Stimulated activated CD8-positive, alpha-beta memory T cell treated with anti-CD3 and anti-CD28 coated beads, Interleukin-2, amount 100 ng/mL, for 1 hour (primary cell): ENCODE measurements at places on chromosomes 7 and 10.
A peak's percentile ranks its signal among the peaks of the same experiment; 100 is the strongest.

DNA sequence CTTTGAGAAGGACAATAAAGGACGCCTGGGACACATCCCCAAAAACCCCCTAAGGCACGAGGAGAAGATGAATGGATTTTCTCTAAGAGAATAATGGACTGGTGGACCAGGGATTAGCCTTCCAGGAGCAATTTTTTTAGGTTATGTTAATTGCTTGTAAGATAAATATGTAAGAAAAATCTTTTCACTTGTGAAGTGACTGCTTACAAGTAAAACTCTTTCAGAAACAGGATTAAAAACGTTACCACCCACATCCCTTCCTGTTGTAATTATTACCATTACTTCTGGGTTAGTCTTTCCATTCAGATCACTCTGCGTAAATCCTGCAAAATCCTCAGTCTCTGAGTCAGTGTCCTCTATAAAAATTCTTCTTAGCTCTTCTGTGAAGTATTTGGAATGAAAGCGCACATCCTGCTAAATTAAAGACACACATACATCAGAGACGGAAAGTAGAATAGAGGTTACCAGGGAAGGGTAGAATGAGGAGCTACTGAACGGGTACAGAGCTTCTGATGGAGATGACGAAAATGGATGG, 34.3 kb downstream of the CDCA7L start:
- no peak for DNase-seq

GRCh38 chr7:70193514-70193913, 595.2 kb downstream of the AUTS2 start:
- no peak for DNase-seq

- DNase-seq: peak; percentile 50
Observed at GRCh38 chr10:79195091-79195923, 126.5 kb downstream of the ZMIZ1 start.

GRCh38 chr7:106216517-106216922, 68.3 kb downstream of the NAMPT start:
- DNase-seq: no peak

DNA sequence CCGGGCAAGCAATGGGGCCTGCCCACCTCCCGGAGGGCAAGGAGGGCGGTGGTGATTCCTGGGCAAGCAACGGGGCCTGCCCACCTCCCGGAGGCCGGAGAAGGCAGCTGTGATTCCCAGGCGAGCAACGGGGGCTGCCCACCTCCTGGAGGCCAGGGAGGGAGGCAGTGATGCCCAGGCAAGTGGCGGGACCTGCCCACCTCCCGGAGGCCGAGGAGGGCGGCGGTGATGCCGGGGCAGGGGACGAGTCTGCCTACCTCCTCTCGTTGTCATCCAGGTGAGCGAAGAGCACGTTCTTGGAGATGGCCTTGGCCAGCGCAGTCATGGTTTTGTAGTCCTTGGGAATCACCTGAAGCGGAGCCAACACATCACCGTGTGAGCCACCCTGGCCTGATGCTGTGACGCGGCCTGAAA, 49.5 kb upstream of the DNAAF5 start:
- DNase-seq: no peak

- DNase-seq: no peak
Observed at GRCh38 chr10:132104062-132104461, 38.3 kb downstream of the JAKMIP3 start.

DNA sequence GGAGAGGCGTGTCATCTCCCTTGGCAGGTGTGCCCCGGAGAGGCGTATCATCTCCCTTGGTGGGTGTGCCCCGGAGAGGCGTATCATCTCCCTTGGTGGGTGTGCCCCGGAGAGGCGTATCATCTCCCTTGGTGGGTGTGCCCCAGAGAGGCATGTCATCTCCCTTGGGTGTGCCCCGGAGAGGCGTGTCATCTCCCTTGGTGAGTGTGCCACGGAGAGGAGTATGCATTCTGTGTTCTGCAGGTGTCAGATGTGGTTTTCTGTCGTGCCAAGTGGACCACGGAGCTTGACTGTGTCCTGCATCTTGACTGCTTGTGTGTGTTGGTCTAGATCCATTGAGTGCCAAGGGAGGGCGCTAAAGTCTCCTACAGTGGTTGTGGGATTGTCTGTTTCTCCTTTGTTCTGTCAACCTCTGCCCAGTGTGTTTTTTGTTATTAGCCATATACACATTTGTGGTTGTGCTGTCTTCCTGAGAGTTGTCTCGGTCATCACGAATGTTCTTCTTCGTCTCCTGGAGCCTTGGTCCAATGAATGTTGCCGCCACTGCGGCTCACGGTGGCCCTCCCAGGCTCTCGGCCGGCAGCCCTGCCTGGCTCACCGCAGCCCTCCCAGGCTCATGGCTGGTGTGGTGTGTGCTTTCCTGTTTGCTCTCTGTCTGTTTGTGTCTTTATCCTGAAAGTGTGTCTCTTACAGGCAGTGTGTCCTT, 96.8 kb downstream of the INPP5A start:
- DNase-seq: no peak

DNA sequence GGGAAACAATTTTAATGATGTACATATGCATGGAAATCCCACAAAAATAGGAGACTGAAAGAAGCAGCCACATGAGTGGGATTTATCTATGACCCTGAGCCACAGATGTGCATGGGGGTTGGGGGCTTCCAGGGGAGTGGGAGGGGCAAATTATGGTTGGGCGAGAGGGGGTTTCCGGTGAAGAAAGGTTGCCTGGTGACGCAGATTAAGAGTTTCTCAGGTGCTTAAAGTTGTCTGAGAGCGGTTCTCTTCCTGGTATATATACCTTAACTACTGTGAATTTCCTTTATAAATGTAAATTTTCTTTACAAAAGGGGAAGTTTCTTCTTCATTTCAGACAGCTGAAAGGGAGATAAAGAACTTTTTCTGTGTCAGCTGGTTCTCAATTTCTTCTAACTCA, 273.6 kb upstream of the PITRM1 start:
- no peak for DNase-seq

DNA sequence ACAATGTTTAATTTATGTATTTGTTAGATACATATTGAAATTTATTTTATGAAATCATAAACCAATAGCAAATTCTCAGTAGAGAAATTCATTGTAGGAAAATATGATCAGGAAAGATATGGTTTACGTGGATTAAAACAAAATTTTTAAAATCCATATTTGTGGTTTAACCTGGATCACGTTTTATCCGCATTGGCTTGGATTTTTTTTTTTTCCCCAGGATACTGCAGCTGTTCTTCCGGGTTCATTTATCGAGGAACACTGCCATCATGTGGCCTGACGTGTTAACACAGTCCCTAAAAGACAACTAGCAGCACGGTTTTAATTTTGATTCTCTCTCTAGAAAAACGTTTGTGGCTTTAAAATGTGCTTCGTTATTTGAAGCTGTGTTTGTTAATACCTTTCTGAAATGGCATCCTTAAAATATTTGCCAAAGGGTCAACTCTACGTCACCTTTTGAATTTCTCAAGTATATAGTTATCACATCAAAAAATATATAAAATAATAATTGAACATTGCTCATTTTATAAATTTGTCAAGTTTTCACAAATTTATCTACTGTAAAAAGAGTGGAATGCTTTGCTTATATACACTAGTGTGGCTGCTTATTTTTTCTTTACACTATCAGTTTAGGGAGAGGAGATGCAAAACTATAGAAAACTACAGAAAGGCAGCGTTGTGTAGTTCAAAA, 8.7 kb upstream of the ASB4 start:
- peak; percentile 10 for DNase-seq

GRCh38 chr10:70341016-70341415, 41.4 kb downstream of the LRRC20 start:
- no peak for DNase-seq

DNA sequence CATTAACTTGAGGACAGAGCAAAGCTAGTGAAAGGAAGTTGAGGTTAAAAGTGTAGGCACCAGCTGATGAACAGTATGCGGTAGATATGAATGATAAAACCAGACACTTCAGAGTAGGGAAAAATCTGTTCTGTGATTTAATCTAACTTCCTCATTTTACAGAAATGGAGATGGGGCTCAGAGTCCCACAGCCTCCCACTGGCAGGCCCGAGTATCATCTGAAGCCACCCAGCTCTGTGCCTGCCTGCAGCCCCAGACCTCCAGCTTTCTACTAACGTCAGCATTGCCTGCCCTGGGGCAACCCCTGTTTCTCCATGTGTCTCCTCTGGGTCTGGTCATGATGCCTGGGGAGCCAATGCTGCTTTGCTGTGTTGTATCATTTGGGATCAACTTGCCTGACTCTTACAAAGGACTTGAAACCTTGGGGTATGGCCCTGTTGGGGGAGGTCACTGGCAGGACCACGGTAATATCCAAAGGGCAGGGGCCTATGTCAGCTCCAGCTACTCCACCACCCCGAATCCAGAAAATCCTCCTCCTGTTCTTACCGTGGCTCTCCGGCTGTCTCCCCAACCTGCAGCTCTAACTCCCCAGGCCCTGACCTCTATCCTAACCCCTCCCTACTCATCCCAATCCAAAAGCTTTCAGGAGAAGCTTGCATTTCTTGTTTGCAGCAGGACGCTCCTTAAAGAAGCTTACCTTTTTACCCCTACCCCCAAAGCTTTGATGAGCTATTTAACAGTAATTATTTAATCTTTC, 56.2 kb upstream of the NPY start:
- DNase-seq: no peak

GRCh38 chr7:137081321-137082093, 213.1 kb downstream of the CHRM2 start:
- DNase-seq: no peak

GRCh38 chr7:15016766-15017165, 114.2 kb upstream of the DGKB start:
- no peak for DNase-seq

- DNase-seq: no peak
Observed at GRCh38 chr7:47326808-47327207, 255.1 kb downstream of the TNS3 start.

GRCh38 chr7:135578569-135578968, 20.9 kb downstream of the NUP205 start:
- DNase-seq: no peak

- DNase-seq: no peak
Observed at GRCh38 chr7:158030071-158030470, 557.6 kb downstream of the PTPRN2 start.

GRCh38 chr7:80415522-80415921, 96.3 kb downstream of the GNAT3 start:
- no peak for DNase-seq

DNA sequence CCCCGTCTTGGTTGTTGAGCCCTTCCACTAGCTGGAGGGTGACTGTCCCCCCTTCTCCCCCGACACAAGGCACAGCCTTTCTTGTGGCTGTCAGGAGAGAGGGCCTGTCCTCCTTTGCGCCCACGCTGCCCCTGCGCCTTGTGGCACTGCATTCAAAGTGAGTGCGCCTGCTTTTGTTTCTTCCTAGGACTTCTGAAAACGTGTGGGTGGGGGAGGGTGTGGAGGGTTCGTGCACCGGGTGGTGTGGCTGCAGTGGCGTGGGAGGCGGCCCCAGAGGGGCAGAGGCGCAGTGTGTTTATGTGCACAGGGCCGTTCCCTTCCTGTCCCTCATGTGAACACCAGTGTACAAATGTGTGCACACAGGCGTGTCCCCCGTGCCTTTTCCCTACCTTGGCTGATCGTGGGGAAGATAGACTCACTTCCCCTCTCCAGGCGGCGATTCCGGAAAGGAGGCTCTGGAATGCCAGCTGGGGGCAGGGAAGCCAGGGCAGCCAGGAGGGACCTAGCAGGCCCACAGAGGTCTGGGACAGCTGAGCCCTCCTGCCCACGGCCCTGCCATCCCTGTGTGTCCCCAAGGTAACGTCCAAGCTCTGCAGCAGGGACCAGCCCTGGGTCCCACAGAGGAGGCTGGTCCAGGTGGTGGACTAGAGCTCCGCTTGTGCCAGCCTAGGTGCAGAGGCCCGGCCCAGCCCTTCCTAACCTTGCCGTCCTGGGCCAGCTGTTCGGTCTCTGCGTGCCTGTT, 88.8 kb downstream of the LHPP start:
- no peak for DNase-seq

- DNase-seq: no peak
Observed at GRCh38 chr10:4437791-4438190, 388.2 kb upstream of the AKR1E2 start.

- DNase-seq: no peak
Observed at GRCh38 chr7:22677680-22678079, 49.3 kb upstream of the IL6 start.

GRCh38 chr7:17863095-17863808, 77.0 kb downstream of the SNX13 start:
- no peak for DNase-seq

DNA sequence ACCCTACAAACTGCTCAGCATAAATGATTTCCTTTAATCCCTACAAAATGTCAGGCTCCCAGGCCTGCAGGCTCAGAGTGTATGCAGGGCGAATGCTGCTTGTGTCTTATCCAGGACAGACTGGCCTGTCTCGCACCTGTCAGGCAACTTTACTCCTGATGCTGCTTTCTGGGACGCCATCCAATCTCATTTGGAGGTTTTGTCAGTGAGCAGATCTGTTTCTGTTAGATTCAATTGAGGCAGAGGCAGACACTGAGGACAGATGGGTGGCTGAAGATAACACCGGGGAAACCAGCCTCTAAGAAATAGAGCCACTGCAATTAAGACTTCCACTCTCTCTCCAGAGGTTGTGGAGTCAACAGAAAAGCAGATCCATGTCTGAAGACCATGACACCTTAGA, 115.6 kb downstream of the DPP6 start:
- no peak for DNase-seq

- DNase-seq: no peak
Observed at GRCh38 chr10:69125554-69125953, 1.6 kb downstream of the VPS26A start.

GRCh38 chr10:128092454-128092853, 33.8 kb downstream of the MKI67 start:
- DNase-seq: no peak

GRCh38 chr10:15370212-15370855, 755 bp downstream of the FAM171A1 start:
- DNase-seq: no peak

DNA sequence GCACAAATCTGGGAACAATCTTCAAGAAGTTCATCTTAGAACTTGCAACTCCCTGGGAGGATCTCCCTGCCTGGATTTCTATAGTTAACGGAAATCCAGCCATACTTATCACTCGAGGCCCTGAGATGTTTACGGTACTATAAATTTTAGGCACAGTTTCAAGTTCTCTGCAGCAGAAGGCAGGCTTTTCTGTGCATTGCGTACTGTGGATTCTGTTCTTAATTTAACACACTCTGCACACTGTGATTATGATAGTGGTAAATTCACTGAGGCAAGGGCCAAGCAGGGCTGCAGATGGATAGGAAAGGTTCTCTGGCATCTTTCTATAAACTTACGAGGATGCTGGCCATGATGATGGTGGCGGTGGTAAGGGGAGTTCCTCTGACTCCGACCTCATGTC, 10.6 kb downstream of the INHBA start:
- DNase-seq: no peak

DNA sequence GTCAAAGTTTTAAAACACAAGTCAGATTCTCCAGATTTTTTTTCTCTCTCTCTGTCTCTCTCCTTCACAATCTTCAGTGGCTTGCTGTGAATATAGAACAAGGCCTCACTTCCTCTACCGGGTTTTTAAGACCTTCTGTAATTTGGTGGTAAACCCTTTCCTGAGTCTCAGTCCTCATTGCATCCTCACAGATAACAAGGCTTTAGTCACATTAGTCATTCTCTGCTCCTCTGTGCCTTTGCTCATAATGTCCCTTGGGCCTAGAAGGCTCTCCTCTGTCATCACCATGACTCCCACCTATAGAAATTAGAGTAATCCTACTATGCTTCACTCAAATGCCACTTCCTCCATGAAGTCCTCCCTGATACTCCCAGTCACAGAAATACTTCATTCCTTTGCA, 172.7 kb upstream of the HPS1 start:
- no peak for DNase-seq

GRCh38 chr7:132551886-132552285, 24.4 kb downstream of the PLXNA4 start:
- DNase-seq: no peak
